Activated T-helper 17 cell treated with anti-CD3 and anti-CD28 coated beads, Interleukin-2, amount 50 U/mL, for 72 hours (primary cell): ENCODE measurements at places on chromosomes 12 and 14. TPM values are rescaled to one million over a fixed set of nuclear protein-coding genes. Genes with fewer than 3 reads are reported as not detected.

DNA sequence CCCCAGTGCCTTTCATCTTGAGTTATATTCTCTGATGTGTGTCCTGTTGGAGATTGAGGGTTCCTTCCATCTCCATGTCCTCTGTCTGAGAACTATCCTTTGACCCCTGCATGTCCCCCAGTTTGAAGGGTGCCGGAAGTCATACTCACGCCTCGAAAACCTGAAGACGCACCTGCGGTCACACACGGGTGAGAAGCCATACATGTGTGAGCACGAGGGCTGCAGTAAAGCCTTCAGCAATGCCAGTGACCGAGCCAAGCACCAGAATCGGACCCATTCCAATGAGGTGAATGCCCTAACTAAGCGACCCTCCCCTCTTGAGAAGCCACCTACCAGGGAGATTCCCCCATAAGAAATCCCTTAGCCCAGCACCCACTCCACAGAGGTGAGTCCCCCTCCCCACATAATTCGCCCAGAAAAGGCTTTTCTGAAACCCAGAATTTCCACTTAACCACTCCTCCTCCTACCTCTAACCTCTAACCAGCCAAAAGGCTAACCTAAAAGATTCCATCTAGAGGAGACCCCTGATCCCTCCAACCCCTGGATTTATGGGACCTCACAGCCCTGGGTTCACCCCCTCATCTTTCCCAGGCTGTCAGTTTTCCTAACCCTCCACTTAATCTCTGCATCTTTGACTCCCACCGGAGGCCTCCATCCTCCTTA, 7.8 kb downstream of the GLI1 start:
- ATAC-seq: no peak

- ATAC-seq: peak; percentile 72
These were observed 21.5 kb upstream of the GNS start for GRCh38 chr12:64780531-64781279.

DNA sequence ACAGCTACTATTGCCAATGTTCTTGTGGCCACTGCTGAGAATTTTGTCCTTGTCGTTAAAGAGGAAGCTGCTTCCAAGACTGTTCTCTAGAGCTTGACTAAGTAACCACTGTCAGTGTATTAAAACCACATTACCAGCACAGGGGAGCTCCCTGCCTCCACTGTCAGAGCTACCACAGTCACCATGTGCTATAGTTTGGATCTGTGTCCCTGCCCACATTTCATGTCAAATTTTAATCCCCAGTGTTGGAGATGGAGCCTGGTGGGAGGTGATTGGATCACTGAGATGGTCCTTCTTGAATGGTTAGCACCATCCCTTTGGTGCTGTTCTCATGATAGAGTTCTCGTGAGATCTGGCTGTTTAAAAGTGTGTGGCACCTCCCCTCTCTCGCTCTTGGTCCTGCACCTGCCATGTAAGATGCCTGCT, 23.2 kb upstream of the RAP1B start:
- peak; percentile 98 for ATAC-seq

DNA sequence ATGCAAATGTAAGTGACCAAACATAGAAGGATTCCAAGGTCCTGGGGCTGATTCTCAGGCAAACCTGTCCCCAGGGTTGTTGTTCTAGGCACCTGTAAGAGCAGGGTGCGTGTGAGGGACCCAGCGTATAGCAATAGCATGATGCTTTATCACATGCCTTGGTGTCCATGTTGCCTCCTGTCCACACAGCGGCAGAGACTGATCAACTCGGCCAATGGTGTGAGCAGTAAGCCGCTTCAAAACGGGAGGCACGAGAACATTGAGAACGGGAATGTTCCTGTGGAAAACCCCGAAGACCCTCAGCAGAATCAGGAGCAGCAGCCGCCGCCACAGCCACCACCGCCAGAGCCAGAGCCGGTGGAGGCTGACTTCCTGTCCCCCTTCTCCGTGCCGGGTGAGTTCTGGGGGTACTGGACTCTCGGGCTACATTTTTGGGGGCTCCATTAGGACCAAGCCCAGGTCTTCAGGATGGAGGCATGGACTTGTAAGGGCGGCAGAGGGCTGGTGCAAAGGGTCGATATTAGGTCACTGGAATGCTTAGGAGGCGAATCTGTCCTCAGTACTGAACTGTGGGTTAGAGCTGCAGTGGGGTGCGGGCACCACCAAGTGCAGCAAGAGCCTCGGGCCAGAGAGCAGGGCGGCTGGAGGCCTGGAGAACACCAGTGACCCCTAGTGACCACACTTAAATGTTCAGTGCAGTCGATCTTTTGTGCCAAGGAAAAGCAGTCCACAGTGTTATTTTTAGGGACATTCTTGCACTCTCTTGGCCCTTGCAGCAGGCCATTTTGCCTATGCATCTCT, 57.2 kb upstream of the RIN3 start:
- peak; percentile 28 for ATAC-seq

DNA sequence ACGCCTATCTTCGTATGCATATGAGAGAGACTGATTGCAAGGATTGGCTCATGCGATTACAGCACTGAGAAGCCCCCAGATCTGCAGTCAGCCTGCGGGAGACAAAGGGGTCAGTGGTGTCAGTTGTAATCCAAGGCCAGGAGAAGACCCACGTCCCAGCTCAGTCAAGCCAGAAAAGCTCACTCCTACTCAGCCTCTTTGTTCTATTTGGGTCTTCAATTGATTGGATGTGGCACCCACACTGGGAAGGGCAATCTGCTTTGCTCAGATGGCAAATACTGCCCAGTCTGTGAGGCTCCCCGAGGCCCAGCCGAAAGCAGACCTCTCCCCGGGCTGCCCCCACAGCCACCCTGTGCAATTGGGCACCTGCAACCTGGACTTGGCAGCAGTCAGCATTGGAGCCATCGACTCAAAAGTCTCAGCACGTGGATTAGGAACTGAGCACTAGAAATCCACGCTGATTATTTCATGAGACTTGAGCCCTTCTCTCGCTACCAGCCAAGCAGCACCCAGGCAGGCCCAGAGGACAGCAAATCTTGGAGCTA, 39.6 kb upstream of the TMEM179 start:
- ATAC-seq: no peak

- ATAC-seq: no peak
These were observed 19.3 kb upstream of the CDKN3 start for GRCh38 chr14:54377501-54377900.

- ATAC-seq: peak; percentile 77
These were observed 186.7 kb upstream of the NEDD1 start for GRCh38 chr12:96720363-96720705.

DNA sequence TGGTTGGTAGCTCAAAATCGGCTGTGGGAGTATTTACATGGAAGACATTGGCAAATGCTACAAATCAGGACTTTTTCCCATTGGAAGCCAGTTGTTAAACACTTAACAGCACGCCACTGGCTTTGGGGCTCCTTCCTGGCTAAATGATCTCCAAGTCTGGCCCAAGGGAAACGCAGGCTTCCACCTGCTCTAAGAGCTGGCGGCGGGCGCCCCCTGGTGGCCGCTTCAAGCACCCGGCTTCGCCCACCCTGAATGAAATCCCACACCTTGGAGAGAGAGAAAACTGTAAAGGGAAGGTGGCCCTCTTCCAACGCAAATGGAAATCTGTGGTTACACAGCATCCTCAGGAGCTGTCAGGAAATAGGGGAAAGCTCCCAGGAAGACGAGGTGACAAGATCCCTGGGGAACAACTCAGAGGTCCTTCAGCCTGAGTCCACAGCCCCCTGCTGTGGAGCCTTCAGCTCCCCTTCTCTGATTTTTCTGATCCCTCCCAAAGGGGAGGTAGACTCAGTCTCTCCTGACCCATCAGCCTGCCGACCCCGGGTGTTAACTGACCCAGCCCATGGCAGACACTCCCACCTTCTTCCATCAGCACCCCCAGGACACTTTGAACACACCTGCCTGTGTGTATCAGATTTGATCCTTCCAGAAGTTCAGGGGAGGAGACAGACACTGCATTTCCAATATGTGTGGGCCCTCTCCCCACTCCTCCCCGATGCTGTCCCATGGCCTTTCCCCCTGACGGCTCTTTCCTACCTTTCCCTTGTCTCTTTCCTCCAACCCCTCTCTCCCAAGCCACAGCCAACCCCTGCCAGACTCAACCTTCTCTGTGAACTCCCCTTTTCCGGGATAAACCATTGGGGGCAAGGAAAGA, 15.4 kb downstream of the SELPLG start:
- ATAC-seq: peak; percentile 43

The GSC gene
- not detected for total RNA-seq

The MAP1LC3B2 gene
- 0.97 TPM for total RNA-seq

The KCNJ8 gene
- not detected for total RNA-seq
